Tibial nerve (tissue), 4 donors: ENCODE measurements at places on chromosomes 6 and 20.
A peak's percentile ranks its signal among the peaks of the same experiment; 100 is the strongest.

DNA sequence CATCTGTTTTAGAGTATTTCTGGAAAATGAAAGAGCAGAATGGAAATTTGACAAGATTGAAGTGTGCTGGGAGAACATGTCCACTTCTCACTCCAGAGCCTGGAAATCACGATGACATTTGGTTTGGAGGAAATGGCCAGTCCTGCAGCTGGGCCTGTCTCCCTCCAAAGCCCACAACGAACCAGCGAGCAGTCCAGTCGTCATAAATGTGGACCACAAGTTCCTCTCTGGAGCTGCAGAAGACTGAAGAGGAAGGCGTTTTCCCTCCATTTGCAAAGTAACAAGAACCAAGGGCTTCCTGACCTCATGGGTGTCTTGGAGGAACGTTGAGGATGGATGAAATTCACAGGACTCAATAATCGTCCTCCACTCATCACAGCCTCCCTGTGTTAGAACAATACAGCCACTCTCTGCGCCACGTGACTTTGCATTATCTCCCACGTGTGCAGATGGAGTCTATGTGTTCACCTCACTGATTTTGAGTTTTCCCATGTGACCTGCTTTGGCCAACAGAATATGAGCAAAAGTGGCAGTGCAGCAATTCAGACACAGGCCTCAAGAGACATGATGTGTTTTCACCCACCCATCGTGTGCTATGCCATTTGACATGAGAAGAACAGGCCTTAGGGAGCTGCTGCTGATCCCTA is 9.1 kb upstream of the SPATS1 start:
- no peak for DNase-seq

- no peak for DNase-seq
Measured at GRCh38 chr20:5835321-5835821, 85.2 kb downstream of the SHLD1 start.

- no peak for DNase-seq
Measured at GRCh38 chr20:9705722-9706476, 133.0 kb downstream of the PAK5 start.

DNA sequence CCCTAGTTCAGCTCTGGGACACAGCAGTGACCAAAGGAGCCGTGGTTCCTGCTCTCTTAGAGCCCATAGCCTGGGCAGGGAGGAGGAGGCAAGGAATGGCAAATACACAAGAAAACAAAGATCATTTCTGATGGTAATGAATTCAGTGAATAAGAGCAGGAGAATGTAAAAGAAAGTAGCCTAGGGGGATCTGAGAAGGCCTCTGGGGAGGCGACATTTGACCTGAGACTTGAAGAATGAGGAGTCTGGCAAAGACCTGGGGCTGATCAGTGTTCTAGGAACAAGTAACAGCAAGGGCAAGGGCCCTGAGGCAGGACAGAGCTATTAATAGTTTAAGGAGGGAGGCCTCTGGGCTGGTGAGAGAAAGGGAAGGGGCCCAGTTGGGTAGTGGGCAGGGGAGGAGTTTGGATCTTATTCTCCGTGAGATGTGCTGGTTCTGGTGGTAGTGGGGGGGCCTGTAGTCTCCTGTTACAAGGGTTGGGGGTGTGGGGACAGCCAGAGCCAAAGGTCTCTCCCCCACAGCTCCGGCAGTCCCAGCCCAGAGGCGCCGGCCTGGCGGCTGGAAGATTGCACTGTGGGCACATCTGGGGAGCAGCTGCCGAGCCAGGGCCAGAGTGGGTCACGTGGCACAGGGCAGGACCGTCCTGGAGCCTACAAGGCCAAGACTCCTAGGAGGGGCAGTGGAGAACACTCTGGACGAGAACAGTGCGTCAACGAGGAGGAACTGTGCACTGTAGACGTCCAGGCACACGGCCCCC is 9.3 kb upstream of the ID1 start:
- peak; percentile 80 for DNase-seq

DNA sequence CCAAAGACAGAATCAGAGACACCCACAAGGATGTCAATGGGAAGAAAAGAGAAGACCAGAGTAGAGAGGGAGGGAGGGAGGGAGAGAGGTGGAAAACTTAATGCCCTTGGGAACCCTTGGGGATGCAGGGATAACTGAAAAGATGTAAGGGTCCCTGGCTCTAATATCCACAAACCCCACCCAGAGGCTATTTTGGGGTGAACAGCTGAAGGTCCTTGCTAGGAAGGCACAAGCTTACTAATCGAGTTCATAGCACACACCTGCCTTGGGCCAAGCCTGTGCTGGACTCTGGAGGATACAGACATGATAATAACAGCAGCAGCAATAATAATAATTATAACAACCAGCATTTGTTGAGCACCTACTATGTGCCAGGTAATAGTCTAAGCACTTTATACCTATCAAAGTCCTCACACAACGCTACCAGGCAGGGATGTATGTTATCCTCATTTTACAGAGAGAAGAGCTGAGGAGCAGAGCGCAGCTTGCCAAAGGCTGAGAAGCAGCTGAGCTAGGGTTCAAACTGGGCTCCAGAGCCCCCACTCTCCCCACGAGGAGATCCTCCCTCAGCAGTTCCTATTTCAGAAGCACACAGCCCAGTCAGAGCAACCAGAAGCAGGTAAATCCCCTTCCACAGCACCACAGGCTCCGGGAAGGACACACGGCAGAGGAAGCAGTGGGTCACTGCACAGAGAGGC is 174.2 kb downstream of the ANKRD60 start:
- DNase-seq, result no peak
